NCI-H1417 (cell line): ENCODE measurements at places on chromosomes 2 and 18.

DNA sequence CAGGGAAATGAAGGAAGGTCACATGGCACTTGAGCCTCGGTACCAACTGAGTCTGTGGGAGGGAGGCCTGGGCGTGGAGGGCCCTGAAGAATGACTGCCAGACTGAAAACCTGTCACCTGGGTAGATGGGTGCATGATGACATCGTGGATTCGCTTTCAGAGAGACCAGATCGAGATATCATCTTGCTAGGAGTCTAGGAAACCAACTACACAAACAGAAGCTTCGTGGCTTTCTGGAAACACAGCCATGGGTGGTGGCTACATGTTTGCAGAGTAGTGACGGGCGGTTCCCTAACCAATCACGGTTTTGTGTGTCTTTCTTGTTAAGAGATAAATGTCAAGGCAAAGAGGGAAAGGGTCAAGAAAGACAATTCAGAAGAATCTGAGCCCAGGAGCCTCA is 155.0 kb downstream of the EIPR1 start:
- no peak for DNase-seq

DNA sequence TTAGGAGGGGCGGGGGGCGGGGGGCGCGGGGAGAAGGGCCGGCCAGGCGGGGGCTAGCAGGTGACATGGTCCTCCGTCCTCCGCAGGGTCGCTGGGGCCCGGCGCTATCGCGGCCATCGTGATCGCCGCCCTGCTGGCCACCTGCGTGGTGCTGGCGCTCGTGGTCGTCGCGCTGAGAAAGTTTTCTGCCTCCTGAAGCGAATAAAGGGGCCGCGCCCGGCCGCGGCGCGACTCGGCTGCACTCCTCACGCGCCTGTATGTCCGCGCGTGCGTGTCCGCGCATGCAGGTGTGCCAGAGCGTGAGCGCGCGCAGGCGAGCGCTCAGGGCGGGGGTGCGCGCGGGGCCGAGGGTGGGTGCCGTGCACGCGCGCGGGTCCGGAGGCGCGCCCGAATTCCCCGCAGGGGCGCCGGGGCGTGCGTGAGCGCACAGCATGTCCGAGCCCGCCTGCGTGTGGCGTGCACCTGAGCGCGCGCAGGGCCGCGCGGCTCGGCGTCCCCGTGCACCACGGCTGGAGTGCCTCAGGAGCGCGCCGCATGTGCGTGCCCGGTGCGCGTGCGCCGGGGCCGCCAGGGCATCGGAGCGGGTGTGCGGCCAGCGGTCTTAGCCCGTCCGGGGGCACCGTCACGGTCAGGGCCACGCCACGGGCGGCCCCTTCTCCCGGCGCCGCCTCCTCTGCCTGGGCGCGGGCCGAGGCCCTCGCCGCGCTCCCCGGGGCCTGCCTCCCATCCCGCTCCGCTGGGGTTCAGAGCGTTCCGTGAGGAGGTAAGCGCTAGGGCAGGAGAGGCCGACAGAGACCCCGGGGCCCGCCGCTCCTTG is 6.3 kb downstream of the SNORC start:
- DNase-seq, result peak; percentile 17

DNA sequence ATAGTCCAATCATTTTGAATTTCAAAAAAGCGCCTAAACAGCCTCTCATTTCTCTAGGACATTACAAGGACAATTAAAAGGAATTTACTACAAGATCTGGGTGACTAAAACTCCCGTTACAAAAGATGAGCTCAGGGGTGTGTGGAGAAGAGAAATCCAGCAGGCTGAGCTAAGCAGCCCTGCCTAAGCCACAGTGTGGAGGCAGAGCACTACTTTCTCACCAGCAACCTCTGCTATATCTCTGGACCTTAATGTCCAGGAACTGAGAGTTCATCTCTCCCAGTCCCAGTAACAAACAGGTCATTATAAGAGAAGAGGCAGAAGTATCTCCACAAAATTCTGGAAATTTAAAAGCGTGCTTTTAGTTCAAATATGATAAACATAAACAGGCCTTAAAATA is 18.9 kb upstream of the ANKRD62 start:
- no peak for DNase-seq

- no peak for DNase-seq
These were observed 13.2 kb upstream of the ATP6V1B1 start for GRCh38 chr2:70922235-70923234.

DNA sequence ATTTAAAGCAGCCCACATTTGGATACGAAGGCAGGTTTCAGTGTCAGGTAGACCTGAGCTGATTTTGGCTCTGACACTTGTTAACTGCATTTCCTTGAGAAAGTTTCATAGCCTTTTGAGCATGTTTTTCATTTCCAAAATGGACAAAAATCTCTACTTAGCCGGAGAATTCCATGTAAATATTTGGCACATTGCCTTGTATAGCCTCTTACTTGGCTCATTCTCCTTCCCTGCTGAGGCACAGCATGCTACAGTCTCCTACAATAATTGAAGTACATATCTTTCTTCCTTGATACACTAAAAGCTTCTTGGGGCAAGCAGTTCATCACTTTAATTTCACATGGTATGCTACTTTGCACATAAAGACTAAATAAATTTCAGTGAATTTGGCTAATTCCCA is 772.2 kb upstream of the CHAC2 start:
- no peak for DNase-seq

DNA sequence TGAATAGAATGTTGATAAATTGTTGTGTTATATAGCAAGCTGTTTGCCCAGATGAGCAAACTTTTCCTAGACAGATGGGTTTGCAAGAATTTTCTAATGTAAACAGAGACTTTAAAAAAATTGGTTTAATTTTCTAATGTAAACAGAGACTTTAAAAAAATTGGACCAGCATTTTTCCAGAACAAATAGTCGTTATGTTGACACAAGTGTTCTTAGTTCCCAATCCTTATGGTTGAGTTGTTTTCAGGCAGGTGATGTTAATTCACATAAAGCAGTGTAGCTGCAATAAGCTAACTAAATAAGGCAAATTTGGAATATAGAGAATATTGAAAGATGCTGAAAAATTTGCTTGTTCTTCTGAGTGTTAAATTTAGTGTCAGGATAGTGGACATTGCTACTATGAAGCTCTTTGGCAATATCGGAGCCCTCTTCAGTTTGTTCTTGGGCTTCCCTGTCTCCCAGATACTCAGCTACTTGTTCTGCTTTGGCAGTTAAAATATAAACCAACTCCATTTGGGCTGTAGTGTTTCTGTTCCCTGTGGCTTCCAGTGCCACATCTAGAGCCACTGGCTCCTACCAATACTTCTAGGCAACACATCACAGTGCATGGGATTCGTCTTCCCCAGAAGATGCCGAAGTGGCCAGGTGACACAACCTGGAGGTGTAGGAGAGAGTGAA is 105.7 kb downstream of the DYNAP start:
- peak; percentile 70 for DNase-seq

GRCh38 chr18:79299272-79299671 is 96.5 kb upstream of the NFATC1 start:
- DNase-seq, result no peak

DNA sequence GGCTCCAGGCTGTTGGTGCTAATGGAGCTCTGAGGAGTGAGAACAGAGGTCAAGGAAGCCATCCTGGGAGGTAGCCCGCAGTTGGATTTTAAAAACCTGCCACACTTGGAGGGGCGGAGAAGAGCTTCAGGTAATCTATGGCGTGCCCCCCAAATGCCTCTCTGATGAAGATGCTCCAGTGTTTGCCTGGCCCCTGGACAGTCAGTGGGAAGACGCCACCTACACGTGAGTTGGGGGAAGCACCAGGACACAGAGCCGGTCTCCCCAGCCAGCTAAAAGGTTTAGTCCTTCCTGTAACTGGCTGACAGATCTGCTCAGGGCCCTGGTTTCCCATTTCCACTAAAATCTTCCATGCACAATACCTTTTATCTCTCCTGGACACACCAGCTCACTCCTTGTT is 225.0 kb downstream of the TTC32 start:
- DNase-seq, result no peak

DNA sequence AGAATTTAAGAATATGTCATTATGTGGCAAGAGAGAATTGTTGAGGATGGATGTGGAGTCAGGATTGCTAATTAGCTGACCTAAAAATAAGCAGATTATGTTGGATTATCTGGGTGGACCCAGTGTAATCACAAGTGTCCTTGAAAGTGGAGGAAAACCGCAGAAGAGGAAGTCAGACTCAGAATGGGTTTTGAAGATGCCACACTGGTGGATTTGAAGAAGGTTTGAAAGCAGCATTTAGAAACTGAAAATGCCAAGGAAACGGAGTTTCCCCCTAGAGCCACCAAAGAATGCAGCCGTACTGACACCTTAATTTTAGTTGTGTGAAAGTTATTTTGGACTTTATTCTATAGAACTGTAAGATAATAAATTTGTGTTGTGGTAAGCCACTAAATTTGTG is 41.6 kb upstream of the DPP10 start:
- no peak for DNase-seq

DNA sequence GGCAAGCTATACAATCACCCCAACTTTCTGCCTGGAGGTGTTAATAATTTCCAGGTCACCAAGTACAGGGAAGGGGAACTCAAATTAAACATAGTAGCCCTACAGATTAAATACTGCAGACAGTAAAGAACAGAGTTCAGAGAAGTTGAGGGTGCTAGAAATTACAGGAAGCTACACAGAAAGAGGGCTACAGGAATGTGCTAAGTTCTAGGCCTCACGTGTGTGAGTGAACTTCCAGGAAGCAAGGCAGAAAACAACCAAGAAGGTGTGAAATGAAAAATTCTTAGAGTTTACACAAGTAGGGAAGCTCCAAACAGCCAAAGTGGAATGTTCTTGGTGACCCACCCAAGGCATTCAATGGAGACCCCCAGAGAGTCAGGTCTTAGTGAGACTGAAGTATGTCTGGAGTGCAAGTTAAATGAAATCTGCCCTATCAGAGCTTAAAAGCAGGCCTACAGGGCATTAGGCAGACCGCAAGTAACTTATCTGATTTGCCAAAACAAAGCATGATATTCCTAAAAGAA is 58.1 kb upstream of the RNU4ATAC start:
- no peak for DNase-seq

DNA sequence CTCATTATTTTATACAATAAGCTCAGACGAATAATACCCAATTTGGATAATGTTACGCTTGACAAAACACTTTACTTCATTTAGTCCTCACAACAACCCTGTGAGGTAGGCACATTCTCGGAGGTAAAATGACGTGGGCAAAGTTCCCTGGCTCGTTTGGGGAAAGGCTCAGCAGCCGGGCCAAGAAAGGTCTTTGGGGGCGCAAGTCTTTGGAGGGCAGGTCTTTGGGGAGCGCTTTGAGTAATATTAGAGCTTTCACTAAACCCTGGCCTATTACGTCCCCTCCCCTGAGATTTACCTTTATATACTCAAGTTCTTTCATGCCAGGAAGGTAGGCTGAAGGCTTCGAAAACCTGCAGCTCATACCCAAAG is 427 bp downstream of the RBKS start:
- no peak for DNase-seq

DNA sequence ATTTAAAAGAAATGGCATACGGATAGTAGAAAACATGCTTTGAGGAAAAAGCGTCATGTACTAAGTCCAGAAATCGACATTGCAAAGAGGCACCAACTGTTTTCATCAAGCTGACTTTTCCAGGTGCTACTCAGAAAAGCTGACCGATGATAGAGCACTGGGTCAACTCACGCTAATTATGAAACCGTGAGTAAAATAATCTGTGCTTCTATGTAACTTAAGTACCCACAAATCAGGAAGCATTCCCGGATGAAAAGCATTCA is 353 bp upstream of the NUP35 start:
- DNase-seq, result peak; percentile 48

DNA sequence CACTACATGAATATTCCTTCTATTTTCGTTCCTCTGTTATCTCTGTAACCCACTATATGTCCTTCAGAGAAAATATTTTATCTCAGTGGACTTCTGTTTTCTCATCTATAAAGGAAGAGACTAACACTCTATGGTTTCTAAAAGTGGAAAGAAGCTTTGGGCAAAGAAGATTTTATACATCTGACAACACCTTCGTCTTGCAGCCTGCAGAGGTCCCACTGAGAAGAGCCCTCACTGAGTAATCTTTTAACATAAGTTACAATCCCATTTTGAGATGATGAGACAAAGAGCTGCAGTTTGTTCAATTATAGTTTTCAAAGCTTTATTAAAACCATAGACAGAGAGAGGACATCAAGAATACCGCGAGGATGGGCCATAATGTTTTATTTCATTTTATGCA is 28.7 kb downstream of the XIRP2 start:
- DNase-seq, result no peak

DNA sequence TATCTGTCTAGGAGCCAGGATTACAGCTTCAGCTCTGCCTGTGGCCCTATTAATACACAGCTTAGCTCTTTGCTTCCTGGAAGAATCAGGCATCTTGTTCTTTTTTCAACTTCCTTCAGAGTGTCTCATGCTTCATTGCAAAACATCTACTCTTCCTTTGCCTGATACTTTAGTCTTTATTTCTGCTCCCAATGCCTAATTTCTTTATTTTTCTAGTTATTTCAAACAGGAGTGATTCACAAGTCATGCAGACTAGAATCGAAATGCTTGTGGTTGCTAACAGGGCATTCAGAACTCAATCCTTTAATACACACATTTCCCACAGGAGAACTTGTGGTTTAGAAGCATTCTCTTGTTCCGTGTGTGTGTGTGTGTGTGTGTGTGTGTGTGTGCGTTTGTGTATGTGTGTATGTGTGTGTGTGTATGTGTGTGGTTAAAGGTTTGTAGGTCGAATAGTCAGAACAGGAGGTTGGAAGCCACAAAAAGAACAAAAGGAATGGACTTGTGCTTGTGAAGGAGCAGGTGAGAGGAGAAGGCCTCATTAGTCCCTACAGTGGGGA is 28.3 kb upstream of the INSIG2 start:
- no peak for DNase-seq

DNA sequence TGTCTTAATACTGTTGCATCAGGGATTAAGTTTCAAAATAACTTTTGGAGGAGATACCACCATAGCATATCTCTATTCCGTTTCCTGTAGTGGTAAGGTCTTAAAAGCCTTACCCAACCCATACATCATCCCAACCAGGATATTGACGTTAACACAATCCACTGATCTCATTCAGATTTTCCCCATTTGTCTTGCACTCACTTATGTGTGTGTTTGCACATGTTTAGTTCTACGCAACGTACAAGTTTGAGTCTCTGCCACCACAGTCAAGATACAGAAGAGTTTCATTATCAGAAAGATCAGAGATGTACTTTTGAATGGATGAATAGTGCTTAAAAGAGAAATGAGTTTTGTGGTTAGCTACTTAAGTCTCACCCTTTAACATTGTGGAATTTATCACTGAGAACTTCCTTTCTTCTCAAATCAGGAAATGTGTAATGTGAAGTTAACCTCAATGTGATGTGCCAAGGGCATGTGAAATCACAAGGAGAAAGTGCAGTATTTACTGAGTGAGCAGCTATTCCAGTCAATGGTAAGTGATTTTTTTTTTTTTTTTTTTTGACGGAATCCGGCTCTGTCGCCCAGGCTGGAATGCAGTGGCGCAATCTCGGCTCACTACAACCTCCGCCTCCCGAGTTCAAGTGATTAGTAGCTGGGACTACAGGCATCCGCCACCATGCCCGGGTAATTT is 69.2 kb upstream of the EPHA4 start:
- DNase-seq, result no peak

- DNase-seq, result no peak
These were observed 29.1 kb upstream of the RNU4ATAC start for GRCh38 chr2:121501554-121501953.
